ENCODE measurements at places on chromosomes 3 and 15.
A peak's percentile ranks its signal among the peaks of the same experiment; 100 is the strongest.

GRCh38 chr3:46660543-46661523 lies 32.6 kb downstream of the ALS2CL start:
- DNase-seq, result no peak

- no peak for DNase-seq
These were observed 18.8 kb downstream of the MAGI1 start for GRCh38 chr3:66019896-66020295.

DNA sequence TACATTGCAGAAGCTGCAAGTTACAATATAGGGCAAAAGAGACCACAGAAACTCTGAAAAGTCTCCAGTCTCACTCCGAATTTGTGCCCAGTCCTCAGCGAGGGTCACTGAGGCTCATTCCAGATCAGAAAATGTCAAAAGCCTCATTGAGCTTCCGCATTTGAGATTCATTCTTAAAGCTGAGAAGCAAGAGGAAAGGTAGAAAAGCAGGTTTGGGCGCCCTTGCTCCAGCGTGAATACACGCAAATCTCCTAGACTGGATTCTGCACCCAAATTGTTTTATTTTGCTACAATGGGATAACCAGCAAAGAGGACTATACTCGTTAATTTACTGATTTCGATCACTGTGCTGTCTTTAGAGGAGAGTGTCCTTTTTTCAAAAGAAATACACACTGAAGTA lies 212.2 kb downstream of the STT3B start:
- no peak for DNase-seq

DNA sequence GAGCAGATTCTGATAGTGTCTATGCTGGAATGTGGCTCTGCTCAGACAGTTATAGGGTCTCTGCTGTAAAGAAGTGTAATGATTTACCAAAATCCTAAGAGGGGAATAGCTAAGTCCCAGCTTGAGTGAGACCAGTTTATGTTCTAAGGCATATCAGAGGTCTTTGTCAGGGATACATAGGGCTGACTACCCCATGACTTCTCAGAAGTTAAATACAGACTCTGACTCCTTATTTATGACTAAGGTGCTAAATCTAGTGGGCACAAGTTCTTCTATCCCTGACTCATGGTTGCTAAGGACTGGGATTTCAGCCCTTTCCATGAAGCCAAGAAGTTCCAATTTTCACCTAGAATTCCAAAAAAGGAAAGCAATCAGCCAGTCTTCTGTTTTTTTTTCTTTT lies 192.6 kb upstream of the POU1F1 start:
- peak; percentile 71 for DNase-seq

DNA sequence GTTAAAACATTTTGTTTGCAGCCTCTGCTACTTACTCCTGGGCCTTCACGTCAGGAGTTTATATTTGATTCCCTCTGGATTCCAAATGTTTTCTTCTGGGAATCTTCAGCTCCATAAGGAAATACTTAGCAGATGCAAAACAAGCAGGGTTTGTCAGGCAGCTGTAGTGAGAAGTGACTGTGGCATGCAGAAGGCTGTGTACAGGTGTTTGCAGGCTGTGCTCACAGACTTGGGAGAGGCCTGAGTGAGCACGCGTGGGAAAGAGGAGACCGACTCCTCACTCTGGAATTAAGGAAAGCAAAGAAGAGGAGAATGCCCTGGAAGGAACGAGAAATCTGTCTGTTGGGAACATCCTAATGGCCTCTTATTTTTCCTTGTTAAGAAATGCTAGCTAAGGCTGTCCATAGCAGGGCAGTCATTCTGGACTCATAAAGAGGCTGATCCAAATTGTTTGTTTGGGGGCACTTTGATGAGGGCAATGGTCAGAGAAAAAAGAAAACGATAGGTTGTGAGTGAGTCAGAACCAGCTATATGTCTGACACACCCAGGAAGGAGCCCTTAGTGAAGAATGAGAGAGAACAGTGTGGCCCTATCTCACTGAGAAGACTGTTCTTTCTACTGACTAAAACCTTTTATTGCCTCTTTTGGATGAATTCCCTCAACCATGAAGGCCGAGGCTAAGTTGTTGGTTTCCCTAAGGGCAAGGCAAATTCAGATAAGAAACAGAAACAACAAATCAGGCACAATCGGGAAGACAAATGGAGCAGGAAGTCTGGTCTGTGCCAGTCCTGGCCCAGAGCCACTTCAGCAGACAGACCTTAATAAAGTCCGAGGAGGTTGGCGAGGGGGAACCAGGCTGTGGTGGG lies 82.6 kb downstream of the TGFBR2 start:
- no peak for DNase-seq

- no peak for DNase-seq
These were observed 710.3 kb upstream of the ARPP21 start for GRCh38 chr3:34929036-34929435.

GRCh38 chr3:14766428-14767244 lies 52.1 kb upstream of the FGD5 start:
- no peak for DNase-seq

DNA sequence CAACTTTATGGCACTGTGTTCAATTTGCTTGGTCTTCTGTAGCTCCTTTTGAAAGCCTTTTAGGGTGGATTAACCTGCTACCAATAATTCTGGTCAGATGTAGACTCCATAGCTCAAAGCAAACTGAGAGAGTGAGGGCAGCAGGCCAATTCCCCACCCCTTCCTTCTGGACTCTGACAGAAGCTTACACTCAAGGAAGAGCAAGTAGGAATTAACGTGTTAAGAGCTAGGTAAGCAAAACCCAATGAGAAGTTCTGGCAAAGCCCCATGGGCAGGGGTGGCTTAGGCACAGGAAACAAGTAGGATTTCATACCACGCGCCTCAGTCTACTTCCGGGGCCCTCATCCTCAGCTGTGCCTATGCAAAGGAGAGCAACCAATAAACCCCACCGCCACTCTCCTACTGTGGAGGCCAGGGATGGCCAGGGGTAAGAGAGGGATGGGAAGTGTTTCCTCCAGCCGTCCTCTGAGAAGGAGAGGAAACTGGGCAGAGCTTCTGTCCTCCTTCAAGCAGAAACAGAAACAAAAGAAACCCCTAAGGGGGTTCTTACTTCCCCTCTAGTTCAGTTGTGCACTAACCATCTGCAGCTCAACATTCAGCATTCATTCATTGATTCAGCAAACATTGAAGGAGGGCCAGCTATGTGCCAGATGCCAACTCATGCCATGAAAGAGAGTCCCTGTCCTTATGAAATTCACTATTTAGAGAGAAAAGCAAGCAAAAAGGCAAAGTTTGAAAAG lies 12.6 kb downstream of the CCR5 start:
- no peak for DNase-seq

- DNase-seq, result no peak
These were observed 86.0 kb upstream of the MFGE8 start for GRCh38 chr15:88998980-88999713.

GRCh38 chr3:111648991-111649579 lies 53.9 kb upstream of the ZBED2 start:
- no peak for DNase-seq

DNA sequence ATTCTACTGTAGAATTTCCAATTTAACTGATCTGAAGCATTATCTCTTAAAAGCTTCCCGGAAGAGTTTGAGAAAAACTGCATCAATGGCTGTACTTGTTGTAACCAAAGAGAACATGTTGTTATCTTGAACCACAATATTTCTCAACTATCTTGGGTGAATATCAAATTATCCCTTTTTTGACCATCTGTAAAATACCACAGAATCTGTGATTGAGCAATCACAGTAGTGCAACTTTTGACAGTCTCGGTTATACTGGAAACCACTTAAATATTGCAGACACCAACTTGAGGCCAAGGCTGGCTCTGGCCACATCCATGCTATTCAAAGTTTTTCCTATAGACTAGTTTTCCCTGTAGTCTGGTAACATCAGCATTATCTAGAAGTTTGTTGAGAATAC lies 842.8 kb upstream of the EPHA6 start:
- no peak for DNase-seq

DNA sequence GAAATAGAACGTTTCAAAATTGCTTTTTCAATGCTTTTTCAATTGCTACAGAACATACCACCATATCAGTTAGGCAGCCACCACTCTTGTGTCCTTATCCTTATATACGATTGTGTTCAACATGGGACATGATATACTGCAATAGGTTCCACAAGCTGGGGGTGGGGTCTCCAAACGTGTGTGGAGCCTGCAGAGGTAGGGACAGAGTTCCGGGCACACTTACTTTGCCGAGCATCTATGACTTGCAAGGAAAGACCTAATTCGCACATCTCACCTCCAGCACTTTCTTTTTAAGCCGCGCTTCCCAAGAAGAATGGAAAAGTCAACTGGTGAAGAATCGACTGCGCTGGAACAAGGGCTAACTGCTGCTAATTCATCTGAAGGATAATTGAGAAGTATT lies 39.6 kb upstream of the SFMBT1 start:
- DNase-seq, result no peak

DNA sequence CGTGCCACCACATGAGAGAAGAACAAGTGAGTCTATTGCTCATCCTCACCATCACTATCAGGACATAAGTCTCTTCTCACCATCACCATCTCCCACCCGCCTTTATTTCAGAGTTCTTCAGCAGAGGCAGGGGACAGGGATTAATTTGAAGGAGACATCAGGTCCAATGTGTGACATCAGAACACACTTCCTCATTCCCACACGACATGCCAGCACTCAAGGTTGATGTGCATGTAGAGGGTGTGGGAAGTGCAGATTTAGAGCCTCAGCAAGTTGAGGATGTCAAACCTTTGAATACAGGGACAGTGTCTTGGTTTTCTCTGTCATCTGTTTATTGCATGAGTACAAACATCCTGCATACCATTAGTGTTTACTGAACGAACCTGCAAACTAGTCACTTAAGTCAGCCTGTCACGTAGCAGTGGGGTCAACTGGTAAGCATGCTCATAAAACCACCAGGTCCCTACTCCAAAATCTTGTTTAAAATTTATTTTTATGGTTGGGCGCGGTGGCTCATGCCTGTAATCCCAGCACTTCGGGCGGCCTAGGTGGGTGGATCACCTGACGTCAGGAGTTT lies 104.4 kb downstream of the MYLK start:
- no peak for DNase-seq

- peak; percentile 84 for DNase-seq
These were observed 51.3 kb downstream of the TIPARP start for GRCh38 chr3:156725682-156726081.

DNA sequence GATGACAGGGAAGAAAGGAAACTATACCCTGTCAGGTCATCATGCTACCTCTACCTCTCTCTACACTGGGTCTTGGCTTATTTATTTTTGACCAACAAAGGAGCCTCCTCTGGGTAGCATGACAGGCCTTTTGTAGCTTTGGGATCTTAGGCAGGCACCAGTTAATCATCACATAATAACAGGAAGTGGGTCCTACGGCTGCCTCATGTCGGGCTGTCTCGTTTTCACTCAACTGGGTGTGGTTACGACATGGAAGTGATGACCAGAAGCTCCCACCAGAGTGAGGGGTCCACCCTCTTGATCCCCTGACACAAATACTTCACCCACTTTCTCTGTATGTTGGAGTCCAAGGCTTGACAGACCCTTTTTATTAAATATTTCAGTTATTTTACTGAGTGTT lies 105.3 kb downstream of the CD47 start:
- no peak for DNase-seq

GRCh38 chr15:78676424-78677110 lies 35.6 kb upstream of the CHRNB4 start:
- no peak for DNase-seq

DNA sequence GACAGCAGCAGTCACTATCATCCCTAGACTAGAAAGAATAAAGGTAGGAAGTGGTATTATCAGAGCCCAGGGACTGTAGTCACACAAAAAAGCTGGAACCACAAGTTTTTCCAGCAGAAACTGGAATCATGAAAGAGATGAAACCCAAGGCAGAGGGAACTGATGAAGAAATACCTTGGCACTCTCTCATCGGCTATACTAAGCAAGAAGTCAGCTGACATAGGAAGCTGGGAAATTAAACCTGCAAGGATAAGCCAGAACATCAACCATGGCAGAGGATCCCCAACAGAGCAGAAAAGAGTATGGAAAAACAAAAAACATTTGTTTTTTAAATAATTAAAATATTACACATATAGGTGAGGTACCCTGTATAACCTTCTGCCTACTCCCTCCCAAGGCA lies 86.5 kb downstream of the AQR start:
- no peak for DNase-seq

- DNase-seq, result no peak
These were observed 15.5 kb upstream of the SRP14 start for GRCh38 chr15:40054605-40054854.

- DNase-seq, result peak; percentile 82
These were observed 271.2 kb upstream of the ROPN1 start for GRCh38 chr3:124263168-124263567.

GRCh38 chr3:129613367-129613740 lies 6.9 kb upstream of the PLXND1 start:
- DNase-seq, result no peak

- DNase-seq, result no peak
These were observed 153.2 kb downstream of the WNT5A start for GRCh38 chr3:55333923-55334322.

DNA sequence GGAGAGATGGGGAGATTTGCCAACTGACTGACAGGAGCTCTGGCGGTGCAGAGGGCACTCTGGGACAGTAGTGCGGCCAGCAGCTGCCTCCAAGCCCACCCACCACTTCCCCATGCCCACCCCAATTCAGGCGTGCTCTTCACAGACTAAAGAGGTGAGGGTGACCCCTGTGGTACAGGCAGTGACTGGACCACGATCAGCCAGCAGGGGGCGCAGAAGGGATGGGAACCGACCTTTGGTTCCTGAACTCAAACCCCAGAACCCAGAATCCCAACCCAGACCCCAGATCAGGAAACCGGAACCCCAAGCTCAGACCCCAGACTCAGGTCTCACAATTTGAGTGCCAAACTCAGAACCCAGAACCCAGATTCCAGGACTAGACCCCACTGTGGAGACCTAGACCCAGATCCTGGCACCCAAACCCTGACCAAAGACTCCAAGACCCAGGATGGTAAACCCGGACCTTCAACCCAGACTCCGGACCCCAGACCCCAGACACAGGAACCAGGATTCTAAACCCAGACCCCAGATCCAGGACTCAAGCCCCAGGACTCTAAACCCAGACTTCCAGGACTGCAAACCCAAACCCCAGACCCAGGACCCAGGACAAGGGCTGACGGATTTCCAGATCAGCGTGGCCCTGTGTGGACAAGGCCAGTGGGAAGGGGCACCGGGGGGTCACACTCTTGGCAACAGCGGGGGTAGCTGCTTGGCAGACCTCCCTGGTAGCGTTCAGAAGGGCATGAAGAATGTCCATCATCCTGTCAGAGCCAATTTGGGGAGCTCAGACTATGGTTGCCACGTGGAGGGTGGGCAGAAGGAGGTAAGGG lies 3.7 kb upstream of the MYL3 start:
- no peak for DNase-seq

Data from epithelial cell of prostate (primary cell).